ENCODE measurements at places on chromosomes 5 and 9. TPM values are rescaled to one million over a fixed set of nuclear protein-coding genes. Genes with fewer than 3 reads are reported as not detected.

Gene CDH12
- total RNA-seq, result not detected

Gene NELFB
- 75.9 TPM for total RNA-seq

Gene PCDHA9
- 0.11 TPM for total RNA-seq

Gene FABP6
- total RNA-seq, result not detected

Gene KIF12
- not detected for total RNA-seq

Gene GFPT2
- 24.2 TPM for total RNA-seq

Gene FOXD4
- not detected for total RNA-seq

Gene CNTNAP3B
- total RNA-seq, result 14.5 TPM

Gene ENHO
- total RNA-seq, result not detected

Gene SLC1A3
- 2.1 TPM for total RNA-seq

Gene OR1Q1
- total RNA-seq, result not detected

Gene ACER2
- total RNA-seq, result 1.8 TPM

Gene CMYA5
- total RNA-seq, result 3.7 TPM

Gene MEF2C
- total RNA-seq, result 10.9 TPM

Gene SPATA31C1
- not detected for total RNA-seq

Gene SRD5A1
- 13.6 TPM for total RNA-seq

Gene SPACA9
- 2.1 TPM for total RNA-seq

Gene MAP1B
- 215 TPM for total RNA-seq

Gene NTNG2
- 3.5 TPM for total RNA-seq

Gene GLRA1
- total RNA-seq, result not detected

Gene ZBED3
- total RNA-seq, result 0.44 TPM

Gene FBLL1
- 0.75 TPM for total RNA-seq

Gene SPINK6
- total RNA-seq, result not detected

Gene FCN1
- total RNA-seq, result not detected

Gene NR6A1
- total RNA-seq, result 1.3 TPM

Gene TAF11L5
- not detected for total RNA-seq

Gene FRRS1L
- 2.5 TPM for total RNA-seq

Gene ANAPC2
- total RNA-seq, result 29.9 TPM

Gene GPR21
- 1.5 TPM for total RNA-seq

Gene F12
- total RNA-seq, result 0.50 TPM

Gene C9orf153
- total RNA-seq, result 0.25 TPM

Gene TNC
- 364 TPM for total RNA-seq

Gene ZDHHC11B
- total RNA-seq, result 0.50 TPM

Gene PRLR
- 1.2 TPM for total RNA-seq

Gene MSX2
- 0.66 TPM for total RNA-seq

Gene TRPM6
- under 0.01 TPM for total RNA-seq
